Right atrium auricular region (tissue), 2 donors: ENCODE measurements at places on chromosomes 3 and 15.
A peak's percentile ranks its signal among the peaks of the same experiment; 100 is the strongest.

DNA sequence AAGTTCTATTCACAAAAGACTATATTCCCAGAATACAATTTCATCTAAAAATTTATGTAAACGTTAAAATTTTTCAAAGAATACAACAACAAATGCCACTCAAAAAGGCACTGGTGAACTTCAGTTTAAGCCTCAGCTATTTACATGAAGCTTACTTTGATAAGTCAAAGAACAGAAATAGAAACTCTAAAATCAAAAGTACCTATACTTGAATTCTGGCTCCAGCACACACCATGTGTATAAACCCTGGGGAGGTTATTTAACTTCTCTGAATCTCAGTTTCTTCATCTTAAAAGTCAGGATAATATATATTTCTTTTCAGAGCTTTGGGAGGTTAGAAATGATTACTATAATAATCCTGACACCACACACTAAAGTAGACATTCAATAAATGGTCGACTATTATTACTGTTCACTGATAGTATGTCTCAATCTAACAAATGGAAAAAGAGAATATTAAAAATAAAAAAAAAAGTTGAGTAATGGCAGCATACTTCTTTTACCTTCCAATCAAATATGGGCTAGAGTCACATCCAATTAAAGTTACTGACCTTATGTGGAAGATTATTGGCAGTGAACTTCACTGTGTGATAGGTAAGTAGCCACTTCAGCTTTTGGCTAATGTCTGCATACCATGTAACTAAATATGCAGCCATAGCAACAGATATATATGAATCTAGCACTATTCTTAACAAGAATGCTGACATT is 248.4 kb downstream of the ISL2 start:
- H3K27me3 ChIP-seq = no peaks in the 10 kb centered on the region
- peaks cover 7% of the 10 kb centered on the region for H3K4me1 ChIP-seq
- no peaks in the 10 kb centered on the region for H3K36me3 ChIP-seq
- H3K27ac ChIP-seq = no peak overlapping the region
- no peak for DNase-seq

DNA sequence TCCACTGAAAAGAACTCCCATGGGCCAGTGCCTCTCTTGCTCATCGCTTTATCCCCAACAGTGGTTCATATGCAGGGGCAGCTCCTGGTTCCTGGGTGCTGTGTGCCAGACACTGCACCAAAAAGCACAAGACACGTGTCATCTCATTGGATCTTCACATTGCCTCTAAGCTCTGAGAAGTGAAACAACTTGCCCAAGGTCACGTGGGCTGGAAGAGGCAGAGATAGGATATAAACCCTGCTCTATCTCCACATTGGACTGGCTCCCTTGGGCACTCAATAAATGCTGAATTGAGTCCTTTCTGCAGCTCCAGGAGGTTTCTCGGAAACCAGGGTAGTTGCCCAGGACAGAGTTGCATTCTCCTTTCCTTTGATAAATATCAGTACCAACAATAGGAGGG is 88.1 kb downstream of the SRGAP3 start:
- H3K36me3 ChIP-seq = no peaks in the 10 kb centered on the region
- no peaks in the 10 kb centered on the region for H3K27me3 ChIP-seq
- no peaks in the 10 kb centered on the region for H3K4me1 ChIP-seq
- no peak overlapping the region for H3K27ac ChIP-seq

DNA sequence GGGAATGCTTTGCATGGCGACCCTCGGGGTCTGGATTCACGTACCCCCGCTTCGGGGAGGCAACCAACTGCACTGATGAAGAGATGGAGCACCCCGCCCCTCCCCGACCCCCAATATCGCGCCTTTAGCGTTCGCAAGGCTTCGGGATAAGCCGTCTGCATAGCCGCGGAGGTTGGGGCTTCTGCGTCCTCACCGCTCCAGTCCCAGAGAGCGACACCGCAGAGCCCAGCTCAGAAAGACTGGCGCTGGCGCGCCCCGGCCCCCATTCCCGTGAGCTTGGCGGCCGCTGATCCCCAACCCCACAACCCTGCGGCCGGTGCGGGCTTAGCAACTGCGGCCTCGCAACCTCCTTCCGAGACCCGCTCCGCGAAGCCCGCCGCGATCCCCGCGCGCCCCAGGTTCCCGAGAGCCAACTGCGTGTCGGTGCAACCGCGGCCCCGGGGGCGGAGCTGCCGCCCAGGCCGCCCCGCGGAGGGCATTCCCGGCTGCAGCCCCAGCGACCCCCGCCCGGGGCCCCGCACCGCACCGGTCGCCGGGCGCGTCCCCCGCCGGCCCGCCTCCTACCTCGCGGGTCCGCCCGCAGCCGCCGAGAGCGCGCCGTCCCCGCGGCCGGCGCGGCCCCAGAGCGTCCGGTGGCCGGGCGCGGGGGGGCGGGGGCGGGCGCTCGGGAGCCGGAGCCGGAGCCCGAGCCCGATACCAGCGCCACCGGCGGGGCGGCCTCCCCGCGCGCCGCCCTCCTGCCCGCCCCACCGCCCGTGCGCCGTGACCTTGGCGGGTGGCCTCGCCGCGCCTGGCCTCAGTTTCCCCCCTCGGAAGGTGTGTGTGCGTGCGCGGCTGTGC is 79.5 kb downstream of the IQSEC1 start:
- H3K27ac ChIP-seq = peak overlapping the region; percentile 98
- peak overlapping the region; percentile 78 for H3K4me3 ChIP-seq
- H3K36me3 ChIP-seq = no peaks in the 10 kb centered on the region
- peaks cover 42% of the 10 kb centered on the region for H3K4me1 ChIP-seq
- no peak for DNase-seq
- H3K27me3 ChIP-seq = no peaks in the 10 kb centered on the region

- peak; percentile 87 for DNase-seq
- no peaks in the 10 kb centered on the region for H3K36me3 ChIP-seq
- H3K27me3 ChIP-seq = no peaks in the 10 kb centered on the region
- H3K27ac ChIP-seq = peak overlapping the region; percentile 59
- peaks cover 16% of the 10 kb centered on the region for H3K4me1 ChIP-seq
These were observed 17.3 kb upstream of the HRH1 start for GRCh38 chr3:11136830-11137626.

- no peaks in the 10 kb centered on the region for H3K27me3 ChIP-seq
- H3K4me3 ChIP-seq = no peak overlapping the region
- H3K36me3 ChIP-seq = no peaks in the 10 kb centered on the region
- no peak overlapping the region for H3K27ac ChIP-seq
- no peak for DNase-seq
These were observed 460.0 kb downstream of the CNTN6 start for GRCh38 chr3:1552831-1553230.

- no peaks in the 10 kb centered on the region for H3K4me1 ChIP-seq
- H3K4me3 ChIP-seq = no peak overlapping the region
- no peaks in the 10 kb centered on the region for H3K36me3 ChIP-seq
- DNase-seq = no peak
- no peaks in the 10 kb centered on the region for H3K27me3 ChIP-seq
- H3K27ac ChIP-seq = no peak overlapping the region
These were observed 7.1 kb upstream of the FLNB start for GRCh38 chr3:58001086-58001467.

- H3K27me3 ChIP-seq = no peaks in the 10 kb centered on the region
- no peak for DNase-seq
- H3K4me1 ChIP-seq = no peaks in the 10 kb centered on the region
- no peak overlapping the region for H3K4me3 ChIP-seq
- H3K36me3 ChIP-seq = no peaks in the 10 kb centered on the region
These were observed 34.8 kb upstream of the PFN2 start for GRCh38 chr3:150005243-150006112.

- H3K27ac ChIP-seq = no peak overlapping the region
- no peaks in the 10 kb centered on the region for H3K27me3 ChIP-seq
- peaks cover 13% of the 10 kb centered on the region for H3K36me3 ChIP-seq
- no peak for DNase-seq
These were observed 47.5 kb downstream of the ASTE1 start for GRCh38 chr3:130979117-130979516.

DNA sequence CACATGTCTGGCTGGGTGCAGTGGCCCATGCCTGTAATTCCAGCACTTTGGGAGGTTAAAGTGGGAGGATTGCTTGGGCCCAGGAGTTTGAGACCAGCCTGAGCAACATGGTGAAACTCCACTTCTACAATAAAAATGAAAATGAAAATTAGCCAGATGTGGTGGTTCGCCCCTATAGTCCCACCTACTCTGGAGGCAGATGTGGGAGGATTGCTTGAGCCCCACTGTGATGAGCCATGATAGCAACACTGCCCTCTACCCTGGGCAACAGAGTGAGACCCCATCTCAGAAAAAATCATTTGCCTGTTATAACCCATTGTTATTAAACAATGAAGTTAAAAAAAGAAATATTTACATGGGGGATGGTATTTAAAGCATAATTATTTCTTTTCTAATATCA is 240.1 kb upstream of the ZPLD1 start:
- no peaks in the 10 kb centered on the region for H3K36me3 ChIP-seq
- no peak overlapping the region for H3K4me3 ChIP-seq
- no peak overlapping the region for H3K27ac ChIP-seq
- DNase-seq = no peak
- H3K4me1 ChIP-seq = peaks cover 5% of the 10 kb centered on the region
